ENCODE measurements at places on chromosomes 11 and 22.

DNA sequence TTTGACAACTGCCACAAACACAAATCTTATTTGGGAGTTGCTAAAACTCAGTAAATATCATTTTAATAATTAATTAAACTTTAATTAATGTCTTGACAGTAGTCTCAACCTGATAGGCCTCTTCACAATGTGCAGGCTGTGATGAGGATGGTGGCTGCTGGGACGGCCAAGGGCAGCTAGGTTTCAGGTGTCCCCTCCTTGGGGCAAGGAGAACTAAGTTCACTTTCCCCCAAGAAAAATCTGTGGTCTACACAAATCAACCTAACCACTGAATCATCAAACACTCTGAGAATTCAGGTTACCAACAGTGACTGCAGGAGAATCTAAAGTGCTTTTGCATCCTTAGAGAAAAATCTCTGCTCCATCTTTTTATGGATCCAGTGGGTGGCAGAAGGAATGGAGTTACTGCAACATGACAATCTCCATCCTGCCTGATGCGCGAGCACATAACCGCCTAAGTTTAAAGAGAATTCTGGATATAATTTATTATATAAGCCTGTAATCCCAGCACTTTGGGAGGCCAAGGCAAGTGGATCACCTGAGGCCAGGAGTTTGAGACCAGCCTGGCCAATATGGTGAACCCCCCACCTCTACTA, 289.7 kb downstream of the KIRREL3 start:
- no peak for DNase-seq

DNA sequence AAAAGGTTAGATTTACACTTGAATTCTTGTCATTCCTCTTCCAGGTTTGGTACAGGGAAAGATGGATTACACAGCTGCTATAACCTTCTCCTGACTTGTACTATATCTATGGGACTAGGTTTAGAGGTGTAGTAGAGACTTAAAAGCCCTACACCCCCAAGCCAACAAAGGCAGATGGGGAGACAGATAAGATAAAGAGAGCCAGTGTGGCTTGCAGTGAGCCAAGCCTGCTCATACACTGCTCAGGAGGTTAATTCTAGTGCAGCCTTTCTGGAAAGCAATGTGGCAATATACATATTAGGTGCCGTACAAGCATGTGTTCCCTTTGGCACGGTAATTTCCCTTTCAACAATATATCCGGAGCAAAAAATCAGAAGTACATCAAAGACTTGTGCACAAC, 10.8 kb downstream of the SIK3 start:
- DNase-seq = no peak

- DNase-seq = no peak
Observed at GRCh38 chr11:21602699-21603098, 590.2 kb upstream of the ANO5 start.

- DNase-seq = no peak
Observed at GRCh38 chr11:33891714-33892327, at the start of gene LMO2. Gene LMO2 (minus strand): TSS chr11:33892076. CDS start chr11:33869716, 22,360 bp downstream.

- DNase-seq = no peak
Observed at GRCh38 chr11:64870893-64871466, 7.4 kb downstream of the EHD1 start.

DNA sequence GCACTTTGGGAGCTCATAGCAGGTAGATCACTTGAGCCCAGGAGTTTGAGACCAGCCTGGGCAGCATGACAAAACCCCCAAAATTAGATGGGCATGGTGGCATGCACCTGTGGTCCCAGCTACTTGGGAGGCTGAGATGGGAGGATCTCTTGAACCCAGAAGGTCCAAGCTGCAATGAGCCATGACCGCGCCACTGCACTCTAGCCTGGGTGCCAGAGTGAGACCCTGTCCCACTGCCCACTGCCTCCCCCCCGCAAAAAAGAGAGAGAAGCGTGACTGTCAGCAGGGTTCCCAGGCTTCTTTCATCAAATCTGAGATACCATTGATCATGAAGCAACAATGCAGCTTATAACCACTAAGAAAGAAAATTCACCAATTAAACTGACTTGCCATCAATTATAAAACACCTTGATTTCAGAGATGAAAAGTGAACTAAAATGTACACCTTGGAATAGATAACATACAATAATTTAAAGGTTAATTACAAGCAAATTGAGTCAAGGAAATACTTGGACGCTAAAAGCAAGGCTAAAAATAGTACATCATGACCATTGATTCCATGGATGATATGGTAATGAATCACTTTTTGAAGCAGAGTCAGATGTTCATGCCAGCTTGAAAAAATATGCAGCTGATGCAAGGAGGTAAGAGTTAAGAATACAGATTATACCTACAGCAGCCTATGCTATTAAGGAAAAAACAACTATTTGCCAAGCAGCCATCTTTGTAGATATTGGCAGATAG, 90.8 kb upstream of the ALKBH3 start:
- no peak for DNase-seq

DNA sequence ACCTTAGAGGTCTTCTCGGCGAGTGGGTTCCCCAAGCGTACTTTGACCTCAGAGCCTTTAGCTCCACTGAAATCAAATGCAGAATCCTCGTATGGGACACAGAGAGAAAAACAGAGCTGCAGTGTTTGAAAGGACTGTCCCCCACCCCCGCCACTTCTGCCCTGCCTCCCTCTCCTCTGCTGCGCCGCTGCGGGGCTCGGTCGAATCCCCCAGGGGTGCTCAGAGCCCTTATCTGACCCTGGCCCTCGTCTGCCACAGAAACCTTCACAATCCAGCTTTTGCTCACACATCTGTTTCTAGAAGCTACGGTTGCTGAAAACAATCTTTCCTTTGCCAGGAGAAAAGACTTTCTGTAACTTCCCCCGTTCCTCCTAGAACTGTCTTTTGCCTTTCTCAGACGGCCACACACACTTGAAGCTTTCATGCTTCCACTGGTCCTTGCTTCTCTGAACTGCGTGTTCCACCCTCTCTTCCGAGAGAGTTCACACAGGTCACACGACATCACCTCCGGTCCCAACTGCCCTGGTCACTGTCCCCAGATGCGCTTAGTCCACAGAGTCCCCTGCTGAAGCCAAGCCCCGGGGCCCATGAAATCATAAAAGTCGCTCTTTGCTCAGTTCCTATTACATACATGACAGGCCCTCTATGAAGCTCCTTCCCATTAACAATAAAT, 3.7 kb downstream of the SMIM35 start:
- no peak for DNase-seq

- DNase-seq = no peak
Observed at GRCh38 chr22:50269970-50270665, at the start of gene MAPK11. Gene MAPK11 (minus strand): TSS chr22:50270380. CDS start chr22:50270292, 88 bp downstream.

GRCh38 chr11:19225123-19225522, 15.6 kb downstream of the E2F8 start:
- DNase-seq = no peak

DNA sequence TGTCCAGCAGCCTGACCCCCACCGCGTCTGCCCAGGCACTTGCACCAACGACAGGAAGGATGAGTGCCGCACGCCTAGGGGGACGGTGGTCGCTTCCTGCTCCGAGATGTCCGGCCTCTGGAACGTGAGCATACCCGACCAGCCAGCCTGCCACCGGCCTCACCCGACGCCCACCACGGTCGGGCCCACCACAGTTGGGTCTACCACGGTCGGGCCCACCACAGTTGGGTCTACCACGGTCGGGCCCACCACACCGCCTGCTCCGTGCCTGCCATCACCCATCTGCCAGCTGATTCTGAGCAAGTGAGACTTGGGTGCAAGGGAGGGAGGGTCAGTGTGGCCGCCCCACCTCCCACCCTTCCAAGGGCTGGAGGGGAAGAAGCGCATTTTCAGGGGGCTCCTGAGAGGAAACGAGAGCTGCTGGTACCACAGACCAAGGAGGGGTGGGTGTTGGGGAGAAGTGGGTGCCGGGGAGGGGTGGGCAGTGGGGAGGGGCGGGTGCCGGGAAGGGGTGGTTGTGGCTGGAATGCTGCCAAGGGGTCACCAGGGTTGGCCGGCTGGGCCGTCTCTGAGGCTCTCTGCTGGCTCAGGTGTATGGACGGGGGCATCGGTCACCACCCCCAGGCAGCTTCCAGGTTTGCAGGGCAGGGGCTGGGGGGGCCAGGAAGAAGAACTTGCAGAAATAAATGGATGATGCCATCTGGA, 27.7 kb upstream of the MUC5B start:
- DNase-seq = no peak

DNA sequence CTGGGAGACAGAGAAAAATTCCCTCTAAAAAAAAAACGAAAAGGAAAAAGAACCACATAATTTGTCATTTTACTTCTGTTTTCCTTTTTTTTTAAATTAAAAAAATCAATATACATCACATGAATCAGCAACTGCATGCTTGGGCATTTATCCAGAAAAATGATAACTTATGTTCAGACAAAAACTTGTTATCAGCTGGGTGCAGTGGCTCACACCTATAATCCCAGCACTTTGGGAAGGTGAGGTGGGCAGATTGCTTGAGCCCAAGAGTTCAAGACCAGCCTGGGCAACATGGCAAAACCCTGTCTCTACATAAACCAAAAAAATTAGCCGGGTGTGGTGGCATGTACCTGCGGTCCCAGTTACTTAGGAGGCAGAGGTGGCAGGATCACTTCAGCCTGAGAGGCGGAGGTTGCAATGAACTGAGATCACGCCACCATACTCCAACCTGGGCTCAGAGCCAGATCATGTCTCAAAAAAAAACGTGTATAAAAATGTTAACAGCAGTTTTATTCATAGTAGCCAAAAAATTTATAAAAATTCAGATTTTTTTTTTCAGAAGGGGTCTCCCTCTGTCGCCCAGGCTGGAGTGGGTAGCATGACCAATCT, 28.5 kb downstream of the AMBRA1 start:
- no peak for DNase-seq

DNA sequence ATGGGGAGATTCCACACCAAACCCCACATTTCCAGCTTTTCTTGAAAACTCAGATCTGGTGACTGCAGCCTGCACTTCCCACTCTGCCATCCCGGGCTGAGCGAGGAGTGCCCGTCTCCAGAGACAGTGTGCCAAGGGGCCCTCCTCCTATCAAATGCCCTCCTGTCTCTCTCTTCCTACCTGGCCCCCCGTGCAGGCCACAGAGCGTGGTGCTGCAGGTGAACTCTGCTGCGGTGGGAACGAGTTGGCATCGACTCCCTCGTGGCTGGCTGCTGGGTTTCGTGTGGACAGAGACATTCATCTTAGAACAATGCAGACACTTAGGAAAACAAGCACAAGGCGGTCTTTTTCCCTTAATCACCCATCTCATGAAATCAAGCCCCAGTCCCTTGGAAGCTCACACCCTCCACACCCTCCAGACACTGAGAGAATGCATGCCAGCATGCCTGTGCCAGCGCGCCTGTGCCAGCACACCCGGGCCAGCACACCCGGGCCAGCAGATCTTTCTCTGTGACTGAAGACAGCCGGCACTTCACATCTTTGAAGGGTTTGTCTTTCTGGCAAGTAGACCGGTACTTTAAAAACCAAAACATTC, 65.0 kb downstream of the PARVB start:
- DNase-seq = no peak

DNA sequence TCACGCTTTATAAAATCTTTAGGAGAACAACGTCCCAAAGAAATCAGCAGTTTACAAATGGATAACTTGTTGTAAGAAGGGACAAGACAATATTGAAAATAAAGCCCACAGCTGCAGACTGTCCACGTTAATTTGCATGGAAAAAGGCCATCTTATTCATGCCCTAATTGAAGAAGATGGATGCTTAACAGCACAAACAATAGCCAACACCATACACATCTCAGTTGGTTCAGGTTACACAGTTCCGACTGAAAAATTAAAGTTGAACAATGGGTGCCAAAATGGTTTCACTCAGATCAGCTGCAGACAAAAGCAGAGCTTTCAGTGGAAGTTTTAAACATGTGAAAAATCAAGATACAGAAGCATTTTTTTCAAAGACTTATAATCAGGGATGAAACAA, 314.2 kb downstream of the RAB38 start:
- no peak for DNase-seq

DNA sequence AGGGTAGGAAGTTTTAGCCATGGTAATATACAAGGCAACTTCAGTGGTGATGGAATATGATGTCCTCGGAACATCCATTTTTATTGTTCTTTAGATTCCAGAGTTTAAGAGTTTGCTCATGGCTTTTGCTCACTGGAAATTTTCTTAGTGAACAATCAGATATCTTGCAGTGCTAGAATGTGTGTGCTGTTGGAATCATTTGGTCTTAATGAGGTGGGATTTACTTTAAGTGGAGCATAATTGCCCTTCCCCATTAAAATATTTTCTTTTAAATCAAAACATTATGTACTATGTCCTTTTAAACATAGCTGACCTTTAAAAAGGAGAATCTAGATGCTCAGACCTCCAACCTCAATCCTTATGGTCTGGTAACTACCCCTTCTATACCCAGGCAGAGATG, 77.3 kb upstream of the LDLRAD3 start:
- no peak for DNase-seq

- DNase-seq = no peak
Observed at GRCh38 chr22:18974477-18975180, 38.5 kb upstream of the PRODH start.

DNA sequence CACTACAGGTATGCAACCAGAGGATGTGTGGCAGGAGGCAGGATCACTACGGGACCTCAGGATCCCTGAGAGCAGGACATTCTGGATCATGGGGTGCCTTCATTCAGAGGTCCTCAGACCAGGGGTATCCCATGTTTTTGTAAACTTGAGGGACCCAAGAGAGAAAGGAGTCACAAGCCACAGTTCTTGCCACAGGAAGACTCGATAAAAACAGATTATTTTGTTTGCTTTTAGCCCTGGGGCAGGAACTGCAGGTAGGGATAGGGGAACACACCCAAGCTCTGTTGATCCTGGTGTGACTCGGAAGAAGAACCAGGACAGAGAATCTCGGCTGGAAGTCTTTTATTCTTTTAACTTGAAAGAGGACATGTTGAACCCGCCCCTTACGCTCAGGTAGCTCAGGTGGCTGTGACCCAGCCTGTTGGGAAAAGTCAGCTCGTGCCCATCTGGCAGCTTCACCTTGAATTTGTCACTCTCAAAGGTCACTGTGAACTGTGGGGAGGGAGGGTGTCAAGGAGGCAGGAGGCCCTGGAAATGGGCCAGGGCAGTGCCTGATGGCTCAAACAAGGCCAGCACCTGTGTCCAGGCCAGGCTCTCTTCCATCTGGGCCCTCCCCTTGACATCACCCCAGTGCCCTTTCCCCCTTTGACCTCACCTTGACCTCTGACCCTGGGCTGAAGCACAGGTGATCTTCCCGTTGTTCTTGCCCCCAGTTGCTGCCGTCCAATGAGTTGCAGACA, 9.8 kb downstream of the LGALS2 start:
- no peak for DNase-seq

DNA sequence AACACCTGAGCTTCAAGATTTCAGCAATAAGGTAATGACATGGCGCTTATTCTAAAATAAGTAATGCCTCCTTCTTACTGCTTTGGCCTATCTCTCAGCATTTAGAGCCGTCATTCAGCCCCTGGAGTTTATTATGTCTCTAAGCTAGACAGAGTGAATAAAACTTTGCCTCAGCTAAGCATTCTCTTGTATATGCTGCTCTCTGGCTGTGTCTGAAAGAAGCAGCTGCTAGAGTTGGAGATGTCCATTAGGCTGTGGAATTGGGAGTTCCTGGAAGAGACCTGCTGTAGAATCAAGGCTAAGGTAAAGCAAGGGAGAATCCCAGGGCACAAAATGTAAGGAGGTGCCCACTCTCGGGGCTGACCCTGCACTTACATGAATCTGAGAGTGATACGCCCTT, 35.5 kb upstream of the TTC12 start:
- no peak for DNase-seq

Data from Caki2 (cell line).